CD8-positive, alpha-beta memory T cell (primary cell): ENCODE measurements at places on chromosomes 1 and 21. TPM values are rescaled to one million over a fixed set of nuclear protein-coding genes. Genes with fewer than 3 reads are reported as not detected.

The NBPF6 gene
- total RNA-seq: not detected

The PTPRU gene
- 0.51 TPM for total RNA-seq

The PTPRC gene
- 311 TPM for total RNA-seq

The HES2 gene
- 0.18 TPM for total RNA-seq

The COL9A2 gene
- 4.4 TPM for total RNA-seq

The AIRE gene
- total RNA-seq: not detected

The S100PBP gene
- 30.6 TPM for total RNA-seq

The LAMB3 gene
- total RNA-seq: 1.3 TPM

The SIM2 gene
- total RNA-seq: not detected

The POTED gene
- not detected for total RNA-seq

The OR2L8 gene
- not detected for total RNA-seq

The APCS gene
- total RNA-seq: not detected

The FLG2 gene
- not detected for total RNA-seq
